Activated naive CD4-positive, alpha-beta T cell treated with anti-CD3 and anti-CD28 coated beads for 36 hours (primary cell): ENCODE measurements at places on chromosomes 11 and 22.

- DNase-seq = no peak
These were observed 83.1 kb downstream of the MN1 start for GRCh38 chr22:27718186-27719035.

DNA sequence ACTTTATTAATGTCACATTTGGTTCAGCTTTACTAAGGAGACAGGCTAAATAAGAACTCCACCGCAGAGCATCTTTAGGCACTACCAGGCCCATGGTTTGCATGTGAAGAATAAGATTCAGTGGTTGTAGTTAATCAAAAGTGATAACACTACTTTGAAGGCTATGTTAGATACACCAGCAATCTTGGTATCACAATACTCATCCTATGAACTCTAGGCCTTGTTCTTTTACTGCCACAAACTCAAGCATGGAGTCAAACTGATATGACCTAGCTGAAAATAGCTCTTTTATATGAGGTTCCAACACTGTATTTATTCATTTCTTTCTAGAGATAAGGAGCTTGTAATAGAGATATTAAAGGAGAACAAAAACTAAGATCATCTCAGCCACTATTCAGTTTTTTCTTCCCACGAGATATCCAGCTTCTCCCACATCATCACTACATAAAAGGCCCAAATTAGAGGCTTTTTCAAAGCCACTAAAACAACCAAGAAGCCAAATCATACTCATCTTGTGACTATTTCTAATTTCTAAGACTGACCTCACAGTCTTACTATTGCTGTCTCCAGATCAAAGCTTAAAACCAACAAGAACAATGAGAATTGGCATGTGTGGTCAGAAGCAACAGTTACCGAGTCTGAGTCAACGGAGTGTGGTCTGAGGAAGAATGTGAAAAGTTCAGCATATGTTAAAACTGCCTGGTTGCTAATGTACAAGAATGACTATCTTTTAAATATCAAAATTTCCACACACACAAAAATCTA lies 25.1 kb upstream of the GUCY1A2 start:
- no peak for DNase-seq

DNA sequence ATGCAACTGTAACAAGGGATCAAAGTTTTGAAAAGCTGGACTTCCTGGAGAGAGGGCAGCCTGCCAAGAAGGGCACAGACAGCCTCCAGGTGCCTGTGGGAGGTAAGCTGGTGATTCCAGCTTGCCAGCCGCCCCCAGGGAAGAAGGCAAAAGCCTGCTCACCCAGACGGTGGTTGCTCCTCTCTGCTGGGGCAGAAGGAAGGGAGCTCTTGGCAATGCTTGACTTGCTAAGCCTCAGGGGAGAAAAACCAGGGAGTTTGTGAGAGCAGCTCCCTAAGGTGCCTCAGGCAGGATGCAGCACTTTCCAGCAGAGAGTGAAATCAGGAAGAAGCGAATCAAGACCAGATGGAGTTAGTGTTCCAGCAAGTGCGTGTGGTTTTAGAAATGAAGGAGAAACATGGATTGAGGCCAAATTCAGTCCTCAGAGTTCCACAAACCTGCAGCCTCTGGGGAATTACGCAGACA lies 553.6 kb downstream of the BUD13 start:
- DNase-seq = no peak

DNA sequence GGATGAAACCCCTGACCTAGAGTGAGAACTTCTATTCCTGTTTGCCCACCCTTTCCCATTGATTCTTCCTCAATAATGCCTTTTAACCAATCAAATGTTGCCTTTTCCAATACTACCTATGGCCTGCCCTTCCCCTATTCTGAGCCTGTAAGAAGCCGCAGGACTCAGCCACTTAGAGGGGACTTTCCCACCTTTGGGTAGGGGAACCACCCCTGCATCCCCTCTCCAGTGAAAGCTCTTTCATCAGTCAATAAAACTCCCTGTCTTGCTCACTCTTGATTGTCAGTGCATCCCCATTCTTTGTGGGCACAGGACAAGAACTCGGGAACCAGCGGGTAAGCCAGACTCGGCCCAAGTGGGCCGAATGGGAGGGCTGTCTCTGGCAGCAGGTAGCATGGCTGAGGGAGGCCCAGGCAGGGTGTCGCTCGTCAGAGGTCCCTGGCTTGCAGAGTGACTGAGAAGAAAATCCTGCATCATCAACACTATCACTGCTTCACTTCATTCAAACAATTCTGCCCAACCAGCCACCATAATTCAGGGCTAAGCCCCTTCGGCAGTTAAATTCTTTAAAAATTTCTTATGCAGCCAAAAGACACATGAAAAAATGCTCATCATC lies 30.4 kb downstream of the LDHAL6A start:
- peak; percentile 31 for DNase-seq

- DNase-seq = no peak
These were observed 30.8 kb downstream of the ZNRF3 start for GRCh38 chr22:28914201-28914600.

- no peak for DNase-seq
These were observed 25.7 kb downstream of the ARAP1 start for GRCh38 chr11:72726266-72727220.

GRCh38 chr11:35281169-35281688 lies 138.1 kb downstream of the SLC1A2 start:
- DNase-seq = no peak

DNA sequence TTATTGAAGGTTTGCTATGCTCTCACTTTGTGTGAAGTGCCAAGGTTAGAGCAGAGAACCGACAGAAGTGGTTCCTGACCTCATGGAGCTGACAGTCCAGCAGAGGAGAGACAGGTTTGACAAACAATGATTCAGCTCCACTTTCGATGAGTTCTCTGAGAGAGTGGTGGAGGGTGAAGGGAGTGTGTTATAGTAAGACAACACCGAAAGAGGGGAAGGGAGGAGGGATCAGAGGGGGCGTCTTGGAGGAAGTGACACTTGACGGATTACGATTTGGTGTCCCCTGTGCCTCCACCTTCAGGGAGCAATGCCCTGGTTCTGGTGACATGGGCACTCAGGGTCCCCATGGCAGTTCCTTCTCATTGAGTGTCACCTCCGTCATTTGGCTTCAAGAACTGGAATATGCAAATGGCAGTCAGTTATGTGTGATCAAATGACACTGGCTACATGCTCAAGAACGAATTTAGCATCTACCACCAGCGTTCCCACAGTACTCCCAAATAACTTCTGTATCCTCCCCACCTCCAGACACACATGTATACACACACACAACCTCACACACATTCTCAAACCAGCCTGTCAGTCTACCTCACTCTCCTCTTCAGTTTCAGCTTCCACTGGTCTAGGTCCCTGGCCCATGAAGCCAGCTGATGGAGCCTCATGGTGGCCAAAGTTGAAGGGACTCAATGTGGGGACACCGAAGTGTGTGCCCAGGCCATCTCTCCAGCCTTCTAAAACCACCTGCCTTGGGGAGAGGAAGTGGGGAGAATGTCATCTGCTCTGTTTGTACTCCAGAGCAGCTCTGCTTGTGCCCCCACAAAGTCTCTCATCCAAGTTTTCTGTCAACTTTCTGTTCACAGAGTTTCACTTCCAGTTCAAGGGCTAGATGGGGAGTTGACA lies 31.4 kb upstream of the NUP160 start:
- DNase-seq = no peak
